Omental fat pad (tissue), 4 donors: ENCODE measurements at places on chromosomes 5 and 9. TPM values are rescaled to one million over a fixed set of nuclear protein-coding genes. Genes with fewer than 3 reads are reported as not detected.
A peak's percentile ranks its signal among the peaks of the same experiment; 100 is the strongest.

- DNase-seq, result no peak
These were observed 219.1 kb upstream of the PPP1R2B start for GRCh38 chr5:156631005-156631404.

DNA sequence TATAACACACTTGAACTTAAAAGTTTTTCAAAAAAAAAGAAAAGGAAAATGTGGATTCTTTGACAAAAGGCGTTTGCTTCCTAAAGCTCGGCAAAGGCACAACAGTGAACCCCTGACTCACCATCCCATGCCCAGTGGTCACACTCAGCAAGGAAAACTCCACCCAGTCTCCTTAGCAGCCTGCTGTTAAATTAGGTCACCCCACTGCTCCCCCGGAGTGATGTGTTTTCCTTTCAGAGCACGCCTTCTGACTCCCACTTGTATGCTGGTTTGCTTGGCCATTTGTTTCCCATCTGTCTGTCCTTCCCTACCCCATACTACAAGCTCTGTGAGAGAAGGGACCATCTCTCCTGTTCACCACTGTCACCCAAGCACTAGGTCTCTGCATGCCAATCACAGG, 23.8 kb downstream of the RETREG1 start:
- peak; percentile 38 for DNase-seq

Gene SLC25A2
- total RNA-seq, result not detected

GRCh38 chr9:98572796-98573195, 135.9 kb downstream of the GABBR2 start:
- DNase-seq, result no peak

DNA sequence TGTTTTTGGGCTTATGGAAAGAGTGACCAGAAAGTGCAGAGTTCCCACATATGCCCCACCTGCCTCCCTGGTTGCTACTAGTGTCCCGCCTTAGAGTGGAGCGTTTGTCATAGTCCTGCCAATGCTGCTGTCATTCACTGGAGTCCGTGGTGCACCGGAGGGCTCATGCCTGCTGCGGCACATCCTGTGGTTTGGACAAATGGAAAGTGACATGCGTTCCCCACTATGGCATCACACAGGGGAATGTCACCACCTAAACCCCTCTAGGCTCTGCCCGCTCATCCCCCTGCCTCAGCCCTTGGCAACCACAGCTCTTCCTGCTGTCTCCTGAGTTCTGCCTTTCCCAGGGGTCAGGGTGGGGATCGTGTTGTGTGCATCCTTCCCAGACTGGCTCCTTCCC, 29.2 kb downstream of the IRX4 start:
- DNase-seq, result no peak
